Stimulated activated CD4-positive, alpha-beta T cell treated with anti-CD3 and anti-CD28 coated beads, Interleukin-1b, Interleukin-23, amount 100 ng/mL, for 24 hours (primary cell): ENCODE measurements at places on chromosomes 2 and 18.

DNA sequence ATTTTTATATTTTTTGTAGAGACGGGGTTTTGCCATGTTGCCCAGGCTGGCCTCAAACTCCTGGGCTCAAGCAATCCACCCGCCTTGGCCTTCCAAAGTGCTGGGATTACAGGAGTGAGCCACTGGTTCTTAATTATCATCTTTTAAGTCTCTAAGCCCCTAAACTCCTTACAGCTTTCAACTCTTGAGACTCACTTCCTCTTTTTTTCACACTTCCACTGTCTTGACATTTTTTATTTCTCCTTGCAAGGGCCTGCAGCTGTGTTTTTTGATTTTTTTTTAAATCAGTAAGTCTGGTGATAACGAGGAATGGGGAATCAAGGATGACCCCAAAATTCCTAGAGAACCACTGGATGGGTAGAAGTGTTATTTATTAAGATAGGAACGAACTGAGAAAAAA lies 8.6 kb upstream of the ABCB11 start:
- DNase-seq, result no peak

- DNase-seq, result no peak
Measured at GRCh38 chr2:134218930-134219658, 34.8 kb upstream of the MGAT5 start.

DNA sequence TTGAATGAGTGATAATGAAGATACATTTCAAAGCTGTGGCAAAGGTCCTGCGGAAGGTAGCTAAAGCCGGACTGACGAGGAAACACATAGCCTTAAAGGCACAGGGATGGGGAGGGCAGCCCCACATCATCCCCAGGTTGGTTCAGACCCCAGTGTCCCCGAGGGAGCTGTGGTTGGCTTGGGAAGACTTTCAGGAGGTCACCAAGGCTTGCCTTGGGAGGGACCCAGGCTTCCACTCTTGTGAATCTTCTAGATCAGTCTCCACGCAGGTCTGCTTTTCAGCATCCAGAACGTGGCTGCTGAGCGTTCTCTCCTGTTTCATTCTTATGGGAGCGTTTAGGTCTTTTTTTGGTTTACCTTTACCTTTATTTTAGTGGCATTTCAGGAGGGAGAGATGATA lies 16.8 kb downstream of the KIF1A start:
- DNase-seq, result no peak

DNA sequence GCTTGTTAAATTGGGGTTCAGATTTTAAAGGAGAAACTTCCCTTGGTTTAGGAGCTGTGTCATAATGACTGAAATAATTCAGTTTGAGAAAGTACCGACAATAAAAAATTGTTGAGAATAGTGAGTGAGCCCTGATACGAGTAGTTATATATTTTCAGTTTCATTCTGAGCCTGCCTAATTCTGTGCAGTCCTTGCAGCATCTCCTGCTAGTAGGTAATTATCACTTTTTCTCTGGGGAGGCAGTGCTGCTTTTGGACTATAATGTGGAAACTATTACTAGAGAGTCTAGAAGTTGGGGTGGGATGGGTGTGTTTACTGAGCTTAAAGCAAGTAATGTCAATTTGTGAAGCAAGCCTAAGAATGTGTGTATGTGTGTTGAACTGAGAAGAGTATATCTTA lies 21.7 kb downstream of the ZNF638 start:
- no peak for DNase-seq

DNA sequence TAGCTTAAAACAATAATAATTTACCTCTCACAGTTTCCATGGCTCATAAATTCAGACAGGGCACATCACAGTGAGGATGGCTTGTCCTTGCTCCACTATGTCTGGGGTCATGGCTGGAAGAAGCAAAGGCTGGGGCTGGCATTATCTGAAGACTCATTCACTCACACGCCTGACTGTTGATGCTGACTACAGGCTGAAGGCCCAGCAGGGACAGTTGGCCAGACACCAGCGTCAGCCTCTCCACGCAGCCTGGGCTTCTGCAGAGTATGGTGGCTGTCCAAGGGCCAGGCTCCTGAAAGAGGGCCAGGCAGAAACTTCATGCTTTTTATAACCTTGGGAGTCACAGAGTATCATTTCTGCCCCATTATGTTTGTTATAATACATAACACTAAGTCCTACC lies 33.4 kb downstream of the YPEL5 start:
- no peak for DNase-seq

DNA sequence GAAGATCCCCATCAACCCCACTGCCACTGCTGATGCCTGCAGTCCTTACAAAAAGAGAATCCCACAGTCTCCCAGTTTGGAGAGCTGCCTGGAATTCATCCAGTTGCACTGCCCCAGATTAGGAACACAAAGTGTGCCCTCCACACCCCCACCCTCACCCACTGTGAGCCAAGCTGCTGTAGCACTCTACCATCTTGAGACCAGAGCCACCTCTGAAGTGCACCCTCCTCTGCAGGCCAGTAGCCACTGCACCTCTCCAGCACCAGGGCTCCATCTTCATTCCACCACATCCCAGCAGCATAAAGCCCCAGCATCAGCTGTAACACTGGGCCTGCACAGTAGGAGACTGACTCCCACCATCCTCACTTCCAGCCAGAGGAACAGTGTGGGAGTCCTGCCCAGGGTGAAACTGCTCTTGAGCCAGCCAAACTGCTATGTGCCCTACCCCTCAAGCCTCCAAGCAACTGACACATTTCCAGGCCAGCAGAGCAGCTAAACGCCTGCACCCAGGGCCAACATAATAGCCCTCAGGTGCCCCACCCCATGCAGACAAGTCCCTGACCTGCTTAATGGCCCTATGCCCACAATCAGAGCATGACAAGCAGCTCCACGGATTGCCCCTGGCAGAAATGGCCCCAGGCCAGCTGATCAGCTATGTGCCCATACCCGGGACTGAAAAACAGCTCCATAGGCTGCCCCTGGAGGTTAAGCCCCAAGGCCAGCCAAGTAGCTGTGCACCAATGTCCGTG lies 206.0 kb downstream of the ATAD2B start:
- DNase-seq, result no peak

GRCh38 chr2:239322416-239323086 lies 78.3 kb downstream of the HDAC4 start:
- DNase-seq, result no peak

GRCh38 chr2:140067661-140068060 lies 1287.5 kb upstream of the NXPH2 start:
- DNase-seq, result no peak

GRCh38 chr2:33436083-33436482 lies 40.4 kb upstream of the RASGRP3 start:
- no peak for DNase-seq

GRCh38 chr2:74778381-74779264 lies 55.3 kb upstream of the HK2 start:
- DNase-seq, result no peak

DNA sequence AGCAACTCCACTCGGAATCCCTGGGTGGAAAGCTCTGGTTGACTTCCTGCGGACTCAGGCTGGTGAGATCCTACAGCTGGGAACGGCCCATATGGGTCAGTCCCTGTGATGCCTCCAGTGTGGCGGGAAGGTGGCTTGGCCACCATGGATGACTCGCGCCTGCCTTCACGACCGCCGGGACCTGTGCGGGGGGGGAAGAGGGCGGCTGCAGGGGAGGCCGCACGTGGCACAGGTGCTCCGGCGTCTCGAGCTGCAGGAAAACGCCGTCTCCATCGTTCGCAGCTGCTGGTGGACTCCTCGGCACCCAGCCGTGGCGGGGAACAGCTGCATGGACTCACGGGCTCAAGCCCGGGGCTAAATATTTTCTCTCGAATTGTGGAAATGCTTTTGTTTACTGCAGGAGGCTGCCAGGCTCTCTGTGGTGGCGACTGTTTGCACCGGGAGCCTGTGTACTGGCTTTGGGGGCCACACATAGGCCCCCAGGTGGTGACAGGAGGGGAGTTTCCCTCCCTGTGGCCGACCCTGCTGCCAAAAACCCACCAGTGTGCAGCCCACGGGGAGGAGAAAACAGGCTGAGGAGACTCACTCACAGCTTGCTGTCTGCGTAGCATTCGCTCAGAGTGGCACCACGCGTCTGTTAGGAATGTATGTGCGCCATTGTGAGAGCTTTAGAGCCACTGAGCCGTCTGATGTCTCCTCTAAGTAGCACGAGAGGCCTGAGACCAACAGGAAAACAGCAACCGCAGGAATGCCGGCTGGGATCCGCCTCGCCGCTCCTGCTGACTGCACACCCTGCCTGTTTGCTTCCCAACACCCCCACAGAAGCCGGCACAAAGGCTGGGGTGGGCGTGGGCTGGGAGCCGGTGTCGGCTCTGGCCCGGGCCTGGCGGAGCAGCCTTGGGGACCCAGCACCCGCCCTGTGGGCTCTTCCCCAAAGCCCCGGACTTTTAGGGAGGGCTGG lies 89.2 kb downstream of the NFATC1 start:
- no peak for DNase-seq

DNA sequence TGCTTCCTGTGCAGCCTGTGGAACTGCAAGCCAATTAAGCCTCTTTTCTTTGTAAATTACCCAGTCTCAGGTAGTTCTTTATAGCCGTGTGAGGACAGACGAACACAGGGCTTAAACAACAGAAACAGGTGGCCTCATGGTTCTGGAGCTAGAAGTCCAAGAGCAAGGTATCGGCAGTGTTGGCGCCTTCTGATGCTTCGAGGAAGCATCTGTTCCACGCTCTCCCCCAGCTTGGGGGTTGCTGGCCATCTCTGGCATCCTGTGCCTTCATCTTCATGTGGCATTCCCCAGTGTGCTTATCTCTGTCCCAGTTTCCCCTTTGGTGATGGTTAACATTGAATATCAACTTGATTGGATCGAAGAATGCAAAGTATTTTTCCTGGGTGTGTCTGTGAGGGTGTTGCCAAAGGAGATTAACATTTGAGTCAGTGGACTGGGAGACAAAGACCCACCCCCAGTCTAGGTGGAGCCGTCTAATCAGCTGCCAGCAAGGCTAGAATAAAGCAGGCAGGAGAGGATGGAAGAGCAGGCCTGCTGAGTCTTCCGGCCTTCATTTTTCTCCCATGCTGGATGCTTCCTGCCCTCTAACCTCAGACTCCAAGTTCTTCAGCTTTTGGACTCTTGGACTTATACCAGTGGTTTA lies 287.6 kb downstream of the PHLPP1 start:
- DNase-seq, result no peak

GRCh38 chr2:11802782-11803191 lies 56.4 kb downstream of the LPIN1 start:
- DNase-seq, result no peak

DNA sequence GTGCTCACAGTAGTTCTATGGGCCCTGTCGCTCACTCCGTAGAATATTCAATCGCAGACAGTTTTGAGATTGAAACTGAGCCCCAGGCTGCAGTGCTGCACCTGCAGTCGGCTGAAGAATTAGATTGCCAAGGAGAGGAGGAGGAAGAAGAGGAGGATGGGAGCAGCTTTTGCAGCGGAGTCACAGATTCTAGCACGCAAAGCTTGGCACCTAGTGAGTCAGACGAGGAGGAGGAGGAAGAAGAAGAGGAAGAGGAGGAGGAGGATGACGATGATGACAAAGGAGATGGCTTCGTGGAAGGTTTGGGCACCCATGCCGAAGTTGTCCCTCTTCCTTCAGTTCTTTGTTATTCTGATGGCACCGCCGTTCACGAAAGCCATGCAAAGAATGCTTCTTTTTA lies 115.2 kb downstream of the GALNT3 start:
- no peak for DNase-seq

DNA sequence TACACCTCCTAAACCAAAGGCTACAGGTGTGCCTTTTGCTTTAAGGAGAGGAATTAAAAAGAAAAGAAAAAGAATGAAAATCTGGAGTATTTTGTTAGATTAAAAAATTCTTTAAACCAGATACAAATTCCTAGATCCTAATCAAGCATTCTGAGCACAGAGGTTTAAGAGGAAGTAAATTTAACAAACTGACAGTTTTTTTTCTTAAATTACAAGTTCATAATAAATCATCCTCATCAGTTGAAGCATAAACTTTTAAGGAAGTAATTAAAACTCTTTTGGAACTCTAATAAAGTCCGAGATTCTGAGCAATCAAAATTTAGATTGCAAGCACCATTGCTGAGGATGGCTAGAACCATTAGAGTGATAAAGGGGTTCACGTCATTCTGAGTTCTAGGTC lies 75.1 kb downstream of the POLE4 start:
- no peak for DNase-seq

GRCh38 chr2:197130318-197130717 lies 180.3 kb downstream of the ANKRD44 start:
- DNase-seq, result no peak

GRCh38 chr18:45254709-45255082 lies 360.6 kb upstream of the SLC14A2 start:
- DNase-seq, result no peak
